Activated CD4-positive, alpha-beta memory T cell treated with anti-CD3 and anti-CD28 coated beads, Interleukin-2, amount 10 ng/mL, durations not matched to agents 7 days and 5 days (primary cell): ENCODE measurements at places on chromosomes 11 and 22. TPM values are rescaled to one million over a fixed set of nuclear protein-coding genes. Genes with fewer than 3 reads are reported as not detected.

Gene CAVIN3
- 12.1 TPM for total RNA-seq

Gene ZBED4
- total RNA-seq = 21.8 TPM

DNA sequence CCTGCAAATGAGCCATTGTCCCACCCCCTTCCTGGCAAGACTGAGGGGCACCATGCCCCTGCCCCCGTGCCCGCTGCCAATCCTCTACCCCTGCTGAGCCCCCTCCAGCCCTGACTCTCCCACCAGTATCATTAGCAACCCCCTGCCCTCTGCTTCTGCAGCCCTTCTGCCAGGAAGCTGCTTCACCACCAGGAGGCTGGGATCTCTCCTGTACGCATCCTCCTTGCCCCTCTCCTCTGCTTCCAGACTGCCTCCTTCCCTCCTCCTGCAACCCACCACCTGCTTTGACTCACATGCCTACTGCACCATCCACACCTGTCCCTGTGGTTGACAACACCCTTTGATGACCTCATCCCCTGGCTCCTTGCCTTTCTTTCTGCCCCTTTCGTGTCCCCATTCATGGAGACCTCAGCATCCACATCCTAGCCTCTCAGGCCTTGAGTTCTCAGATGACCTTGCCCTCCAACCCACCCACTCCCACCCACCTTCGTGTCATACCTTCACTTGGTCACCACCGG lies 13.4 kb upstream of the PNPLA3 start:
- no peaks in the 10 kb centered on the region for H3K36me3 ChIP-seq
- H3K27me3 ChIP-seq = peaks cover 7% of the 10 kb centered on the region
- no peak overlapping the region for H3K27ac ChIP-seq
- H3K4me3 ChIP-seq = no peak overlapping the region
- no peak for DNase-seq

Gene FBXO7
- total RNA-seq = 97.1 TPM

Gene FAR1
- total RNA-seq = 57.6 TPM

Gene TBX10
- total RNA-seq = not detected

DNA sequence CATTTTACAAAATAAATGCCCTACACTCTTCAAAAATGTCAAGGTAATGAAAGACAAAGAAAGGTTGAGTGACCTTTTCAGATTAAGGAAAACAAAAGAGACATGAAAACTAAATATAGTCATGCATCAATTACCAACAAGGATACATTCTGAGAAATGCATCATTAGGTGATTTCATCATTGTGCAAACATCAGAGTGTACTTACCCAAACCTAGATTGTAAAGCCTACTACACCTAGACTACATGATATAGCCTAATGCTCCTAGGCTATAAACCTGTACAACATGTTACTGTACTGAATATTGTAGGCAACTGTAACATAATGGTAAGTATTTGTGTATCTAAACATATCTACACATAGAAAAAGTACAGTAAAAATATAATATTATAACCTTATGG lies 26.7 kb downstream of the INTS4 start:
- no peak overlapping the region for H3K4me3 ChIP-seq
- no peaks in the 10 kb centered on the region for H3K4me1 ChIP-seq
- no peak overlapping the region for H3K27ac ChIP-seq
- no peak for DNase-seq
- no peaks in the 10 kb centered on the region for H3K27me3 ChIP-seq
- peaks cover 8% of the 10 kb centered on the region for H3K36me3 ChIP-seq

Gene VSIG2
- 0.38 TPM for total RNA-seq

Gene CDON
- 1.8 TPM for total RNA-seq

DNA sequence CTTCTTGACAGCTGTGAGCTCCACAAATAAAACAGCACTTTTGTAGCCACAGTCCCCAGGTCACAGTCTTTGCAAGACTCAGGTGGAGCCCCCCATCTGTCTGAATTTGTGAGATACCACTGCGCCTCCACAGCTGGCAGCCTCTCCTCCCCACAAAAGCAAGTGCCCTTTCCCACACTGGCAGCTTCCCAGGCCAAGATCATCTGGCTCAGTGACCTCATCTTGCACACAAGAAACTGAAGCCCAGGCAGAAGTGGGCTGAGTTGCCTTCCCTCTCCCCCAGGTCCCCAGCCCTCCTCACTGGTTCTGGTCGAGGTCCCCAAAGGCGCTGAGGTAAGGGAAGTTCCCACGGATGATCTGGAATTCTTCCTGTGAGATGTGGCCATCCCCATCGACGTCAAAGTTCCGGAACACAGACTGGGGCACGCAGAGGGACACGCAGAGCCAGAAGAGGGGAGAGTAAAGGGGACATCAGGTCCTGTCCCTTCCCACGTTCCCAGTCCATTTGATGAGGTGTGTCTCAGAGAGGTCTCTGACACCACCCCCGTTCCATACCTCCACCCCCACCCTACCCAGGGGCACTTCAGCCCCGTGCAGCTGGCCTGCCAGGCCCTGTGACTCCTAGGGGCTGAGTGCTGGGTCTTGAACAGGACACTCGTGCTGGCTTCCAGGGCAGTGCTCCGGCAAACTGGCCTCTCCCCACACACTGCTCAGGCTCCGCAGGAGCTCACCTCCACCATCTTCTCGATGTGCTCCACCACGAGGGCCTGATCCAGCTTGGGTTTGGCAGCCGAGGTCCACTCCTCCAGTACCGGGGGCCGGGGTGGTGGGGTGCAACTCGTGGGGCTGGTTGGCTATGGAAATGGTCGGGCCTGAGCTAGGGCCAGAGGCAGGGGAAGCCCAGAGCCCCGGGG lies 8.9 kb downstream of the RASGRP2 start:
- DNase-seq = no peak
- H3K4me3 ChIP-seq = no peak overlapping the region
- peaks cover 67% of the 10 kb centered on the region for H3K36me3 ChIP-seq

Gene KRTAP5-1
- total RNA-seq = not detected

GRCh38 chr11:65492637-65493366 lies 6.0 kb upstream of the MALAT1 start:
- H3K4me1 ChIP-seq = peaks cover 57% of the 10 kb centered on the region
- no peak overlapping the region for H3K4me3 ChIP-seq
- H3K36me3 ChIP-seq = no peaks in the 10 kb centered on the region
- no peaks in the 10 kb centered on the region for H3K27me3 ChIP-seq
- DNase-seq = no peak

Gene CALCA
- total RNA-seq = not detected

Gene SCO2
- total RNA-seq = 7.0 TPM
